ENCODE measurements at places on chromosomes 13 and 19.

GRCh38 chr19:12603714-12604113, 6.9 kb downstream of the ZNF490 start:
- DNase-seq = peak; percentile 50

DNA sequence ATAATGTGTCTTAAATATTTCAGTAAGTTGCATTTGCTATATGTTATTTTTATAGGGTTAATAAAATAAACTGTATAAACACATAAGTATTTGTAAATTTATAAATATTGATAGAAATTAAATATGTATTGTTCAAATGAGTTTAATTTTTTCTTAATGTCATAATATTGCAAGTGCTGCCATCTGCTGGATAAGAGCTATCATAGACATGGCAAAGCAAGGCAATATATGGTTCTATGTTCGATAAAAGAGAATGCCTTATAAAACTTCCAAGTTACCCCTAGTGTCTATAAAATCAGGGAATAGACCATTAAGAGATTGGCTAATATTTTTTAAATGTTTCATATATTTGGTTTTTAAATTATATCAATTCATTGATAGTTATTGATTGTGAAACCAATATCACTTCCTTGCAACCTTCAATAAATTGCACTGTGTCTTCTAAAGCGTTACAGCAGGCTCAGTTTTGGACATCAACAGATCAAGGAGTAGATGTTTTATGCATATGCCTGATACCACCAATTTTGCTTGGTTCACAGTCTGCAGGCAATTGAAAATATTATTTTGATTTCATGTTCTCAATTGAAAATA, 29.0 kb upstream of the SLITRK6 start:
- DNase-seq = peak; percentile 2

DNA sequence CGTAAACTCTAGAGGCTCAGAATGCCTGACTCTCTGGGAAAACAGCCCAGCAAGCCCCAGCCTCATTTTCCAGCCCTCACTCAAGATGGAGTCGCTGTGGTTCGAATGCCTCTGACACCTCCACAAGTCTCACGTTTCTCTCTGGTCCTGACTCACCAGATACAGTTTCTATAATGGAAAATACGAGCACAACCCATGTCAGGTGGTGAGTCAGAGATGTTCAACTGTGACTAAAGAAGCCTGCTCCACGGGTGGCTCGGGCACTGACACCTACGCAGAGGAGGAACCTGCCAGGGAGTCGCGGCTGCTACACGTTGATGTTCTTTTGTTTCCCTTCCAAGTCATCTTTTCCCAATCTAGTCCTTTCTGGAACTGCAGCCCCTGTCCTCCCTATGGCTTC, 87.1 kb upstream of the STK24 start:
- no peak for DNase-seq

GRCh38 chr19:30224689-30225606, 147.2 kb upstream of the ZNF536 start:
- DNase-seq = no peak

DNA sequence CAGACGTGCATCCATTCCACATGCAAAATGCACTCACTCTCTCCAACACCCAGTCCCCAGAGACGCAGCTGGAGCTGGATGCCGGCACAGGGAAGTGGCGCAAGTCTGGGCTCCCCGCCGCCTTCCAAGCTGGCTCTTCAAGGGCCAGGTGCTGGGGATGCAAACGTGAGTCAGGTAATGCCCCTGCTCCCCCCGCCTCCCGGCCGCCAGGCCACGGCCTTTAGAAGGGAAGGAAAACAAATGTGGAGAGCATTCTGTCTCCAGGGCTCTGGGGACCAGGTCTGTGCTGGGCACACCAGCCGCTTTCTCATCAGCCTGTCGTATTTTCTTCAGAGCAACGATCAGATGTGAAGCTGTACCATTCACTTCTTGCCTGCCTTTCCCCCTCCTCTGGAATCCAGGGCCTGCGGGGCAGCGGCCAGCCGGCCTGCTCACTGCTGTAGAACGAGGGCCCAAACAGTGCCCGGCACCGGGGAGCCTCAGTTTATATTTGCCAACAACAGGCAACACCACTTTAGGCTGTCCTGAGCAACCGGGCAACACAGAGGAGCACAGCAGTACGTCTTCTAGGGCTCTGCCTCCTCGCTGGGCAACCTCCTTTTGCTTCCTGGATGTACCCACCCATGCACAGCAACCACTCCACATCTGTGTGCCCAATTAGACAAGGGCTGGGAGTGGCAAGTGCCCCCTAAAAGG, 3.8 kb downstream of the RAB20 start:
- no peak for DNase-seq

- peak; percentile 87 for DNase-seq
These were observed at the start of gene PCCA for GRCh38 chr13:100088644-100089464. TSS of gene PCCA (plus strand) at chr13:100089093. CDS start at chr13:100089121, 28 bp downstream.

DNA sequence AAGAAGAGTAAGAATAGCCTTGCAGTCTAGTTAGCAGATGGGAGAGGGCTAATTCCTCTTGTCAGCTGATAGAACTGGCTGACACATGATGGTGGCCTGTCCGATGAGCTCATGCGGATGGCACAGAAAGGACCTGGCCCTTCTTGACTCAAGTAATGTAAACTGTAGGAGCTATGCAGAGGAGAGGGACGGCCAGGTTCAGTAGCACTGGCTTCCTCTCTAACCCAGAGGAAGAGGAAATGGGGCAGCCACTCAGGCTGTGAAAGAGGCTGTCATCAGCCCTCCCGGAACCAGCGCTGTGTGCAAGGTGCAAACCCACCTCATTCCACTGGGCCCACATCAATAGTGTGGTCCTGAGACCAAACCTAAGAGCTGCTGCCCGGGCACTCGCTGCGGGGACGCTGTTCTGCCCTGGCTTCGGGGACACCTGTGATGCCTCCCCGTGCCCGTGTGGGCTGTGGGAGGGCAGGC, 30.8 kb upstream of the USE1 start:
- peak; percentile 79 for DNase-seq

- peak; percentile 93 for DNase-seq
These were observed 89.8 kb downstream of the ZNF557 start for GRCh38 chr19:7159105-7159933.

GRCh38 chr13:98450539-98451111, 126.3 kb downstream of the STK24 start:
- no peak for DNase-seq

Data from MV-4-11 (cell line).